ENCODE measurements at places on chromosomes 2 and 18.

DNA sequence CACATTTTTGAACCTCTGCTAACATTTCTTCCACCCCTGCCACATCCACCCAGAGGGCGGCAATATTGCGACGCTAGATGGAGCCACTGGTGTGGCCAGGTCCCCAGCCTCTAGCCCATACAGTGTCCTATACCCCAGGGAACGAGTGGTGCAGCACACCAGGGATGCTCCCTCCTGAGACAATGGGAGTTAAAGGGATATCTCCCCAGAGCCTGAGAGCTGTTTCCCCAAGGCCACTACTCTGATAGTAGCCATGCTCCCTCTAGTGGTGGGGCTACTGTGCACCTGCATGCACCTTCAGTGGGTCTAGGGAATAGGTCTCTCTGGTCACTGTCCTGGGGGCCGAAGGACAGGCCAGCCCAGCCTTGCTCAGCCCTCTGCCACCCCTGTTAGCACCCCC is 336.4 kb upstream of the FSHR start:
- no peak for DNase-seq

GRCh38 chr2:8239531-8240088 is 442.2 kb upstream of the ID2 start:
- DNase-seq: no peak

DNA sequence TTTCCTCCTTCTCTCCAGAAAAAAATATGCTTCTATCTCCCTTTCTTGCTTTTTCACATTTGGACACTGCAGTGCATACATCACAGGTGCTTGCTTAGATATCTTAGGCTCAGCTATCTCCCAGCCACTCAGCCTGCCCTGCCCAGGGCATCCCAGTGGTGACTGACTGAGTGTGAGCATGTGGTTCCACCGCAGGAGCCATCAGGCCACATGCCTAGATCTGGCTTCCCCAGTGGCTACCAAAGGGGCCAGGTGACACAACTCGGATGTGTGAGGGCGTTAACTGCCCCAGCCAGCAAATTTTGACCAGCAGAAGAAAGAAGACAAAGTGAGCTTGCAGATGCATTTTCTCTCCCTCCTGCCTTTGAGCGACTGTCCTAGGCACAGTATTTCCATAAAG is 25.5 kb downstream of the SP5 start:
- DNase-seq: no peak

GRCh38 chr2:72995430-72996116 is 75.9 kb downstream of the SFXN5 start:
- DNase-seq: no peak

DNA sequence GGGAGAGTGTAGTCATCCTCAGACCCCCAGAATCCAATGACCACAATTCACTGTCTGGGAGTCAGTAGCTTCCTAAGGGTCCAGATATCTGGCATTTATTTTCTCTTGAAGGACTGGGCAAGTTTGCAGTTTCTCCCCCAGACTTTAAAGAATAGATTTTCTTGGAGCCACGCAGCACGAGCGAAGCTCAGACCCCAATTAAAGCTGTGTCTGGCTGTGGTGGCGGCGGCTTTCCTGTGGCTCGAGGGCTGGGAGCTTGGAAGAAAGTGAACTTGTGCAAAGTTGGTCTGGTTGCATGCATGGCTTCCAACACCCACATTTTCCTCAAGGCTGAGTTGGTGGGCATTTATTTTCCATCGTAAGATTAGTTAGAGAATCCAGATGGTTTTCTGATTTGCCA is 105.0 kb downstream of the ACKR3 start:
- no peak for DNase-seq

DNA sequence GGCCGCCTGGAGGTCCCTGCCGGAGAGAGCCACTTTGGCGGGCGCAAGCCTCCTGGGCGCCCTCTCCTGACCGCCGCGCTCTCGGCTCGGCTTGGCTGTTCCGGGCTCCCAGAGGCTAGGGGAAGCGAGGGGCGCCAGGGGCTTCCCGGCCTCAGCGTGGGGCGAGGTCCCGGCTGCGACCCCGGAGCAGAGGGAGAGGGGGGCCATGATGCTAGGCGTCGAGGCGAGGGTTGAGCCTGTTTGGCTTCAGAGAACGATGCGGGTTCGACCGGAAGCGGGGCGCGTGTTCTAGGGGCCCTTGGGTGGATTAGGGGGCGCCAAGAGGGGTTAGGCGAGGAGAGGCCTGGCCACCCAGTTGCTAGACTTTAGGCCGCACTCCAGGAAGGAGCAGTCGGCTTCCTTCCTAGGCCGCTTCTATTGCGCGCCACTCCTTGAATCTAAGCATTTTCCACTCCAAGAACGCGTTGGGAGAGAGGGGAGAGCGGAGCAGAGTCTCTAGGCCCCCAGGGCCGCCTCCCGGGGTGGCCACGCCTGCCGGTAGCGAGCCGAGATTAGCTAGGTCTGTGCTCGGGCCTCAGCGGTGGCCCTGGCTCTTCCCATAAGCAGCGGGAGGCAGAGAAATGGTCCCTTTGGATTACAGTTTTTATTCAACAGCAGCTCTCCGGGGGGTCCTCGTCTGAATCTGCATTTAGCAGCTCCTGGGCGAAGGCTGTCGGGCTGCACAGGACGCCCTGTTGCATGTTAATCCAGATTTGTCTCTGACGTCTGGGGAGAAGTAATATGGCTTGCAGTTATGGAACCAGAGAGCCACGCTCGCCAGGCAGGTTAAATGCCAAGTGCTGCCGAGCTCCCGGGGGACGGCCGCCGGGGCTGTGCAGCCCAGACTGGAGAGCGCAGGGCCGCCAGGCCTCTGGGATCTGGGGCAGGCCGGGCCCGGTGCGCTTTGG is 11.3 kb downstream of the MEIS1 start:
- DNase-seq: no peak

GRCh38 chr2:172333978-172334330 is 93.4 kb upstream of the ITGA6 start:
- no peak for DNase-seq

- DNase-seq: no peak
Observed at GRCh38 chr2:27689424-27689823, 25.7 kb downstream of the SLC4A1AP start.

Data from left renal pelvis (tissue), 4 donors.